Testis (tissue), 5 donors: ENCODE measurements at places on chromosomes 6 and 20. TPM values are rescaled to one million over a fixed set of nuclear protein-coding genes. Genes with fewer than 3 reads are reported as not detected.

GRCh38 chr20:48350313-48350988, 477.3 kb downstream of the PREX1 start:
- DNase-seq = peak; percentile 65

DNA sequence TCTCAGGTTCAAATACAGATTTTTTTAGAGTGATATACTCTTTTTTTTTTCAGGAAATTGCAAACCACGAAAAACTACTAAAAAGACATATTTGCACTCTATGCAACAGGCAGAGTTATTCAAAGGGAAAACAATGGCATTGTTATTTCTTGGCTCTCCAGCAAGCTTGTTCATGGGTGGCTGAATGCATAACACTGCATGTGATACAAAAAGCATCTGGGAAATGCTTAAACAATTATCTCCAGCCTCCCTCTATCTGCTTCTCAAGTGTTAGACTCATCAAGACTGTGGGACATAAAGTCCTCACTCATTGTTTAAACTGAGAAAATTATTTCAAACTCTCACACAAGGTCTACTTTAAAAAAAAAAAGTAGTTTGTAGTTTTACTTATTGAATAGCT, 7.3 kb upstream of the COL12A1 start:
- DNase-seq = no peak

GRCh38 chr6:29294499-29294914, 7.0 kb upstream of the OR14J1 start:
- DNase-seq = no peak

DNA sequence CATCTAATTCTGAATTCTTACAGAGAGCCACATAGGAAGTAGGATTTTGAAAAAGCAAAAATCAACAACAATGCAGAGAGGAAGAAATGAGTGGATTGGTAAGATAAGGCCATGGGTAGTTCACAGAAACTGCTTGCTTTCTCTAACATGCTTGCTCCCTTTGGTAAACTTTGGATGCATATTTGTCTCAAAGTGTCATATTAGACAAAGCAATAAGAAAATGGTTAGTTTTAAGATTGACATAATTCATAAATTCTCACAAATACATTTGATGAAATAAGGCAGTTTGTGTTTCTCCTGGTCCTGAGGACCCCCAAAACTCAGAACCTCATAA, 31.7 kb downstream of the UTRN start:
- DNase-seq = no peak

- no peak for DNase-seq
Measured at GRCh38 chr20:40008177-40008576, 680.9 kb downstream of the MAFB start.

GRCh38 chr20:43477619-43478018, 19.9 kb downstream of the SRSF6 start:
- DNase-seq = no peak

- DNase-seq = no peak
Measured at GRCh38 chr6:3663081-3663480, 88.4 kb downstream of the PXDC1 start.

- DNase-seq = no peak
Measured at GRCh38 chr6:33430334-33430733, 10.5 kb downstream of the SYNGAP1 start.

GRCh38 chr20:37651932-37652331, 41.9 kb upstream of the CTNNBL1 start:
- peak; percentile 46 for DNase-seq

DNA sequence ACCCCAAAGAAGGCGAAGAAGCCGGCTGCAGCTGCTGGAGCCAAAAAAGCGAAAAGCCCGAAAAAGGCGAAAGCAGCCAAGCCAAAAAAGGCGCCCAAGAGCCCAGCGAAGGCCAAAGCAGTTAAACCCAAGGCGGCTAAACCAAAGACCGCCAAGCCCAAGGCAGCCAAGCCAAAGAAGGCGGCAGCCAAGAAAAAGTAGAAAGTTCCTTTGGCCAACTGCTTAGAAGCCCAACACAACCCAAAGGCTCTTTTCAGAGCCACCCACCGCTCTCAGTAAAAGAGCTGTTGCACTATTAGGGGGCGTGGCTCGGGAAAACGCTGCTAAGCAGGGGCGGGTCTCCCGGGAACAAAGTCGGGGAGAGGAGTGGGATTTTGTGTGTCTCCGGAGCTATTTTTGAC, 69.6 kb downstream of the HFE start:
- DNase-seq = peak; percentile 71

DNA sequence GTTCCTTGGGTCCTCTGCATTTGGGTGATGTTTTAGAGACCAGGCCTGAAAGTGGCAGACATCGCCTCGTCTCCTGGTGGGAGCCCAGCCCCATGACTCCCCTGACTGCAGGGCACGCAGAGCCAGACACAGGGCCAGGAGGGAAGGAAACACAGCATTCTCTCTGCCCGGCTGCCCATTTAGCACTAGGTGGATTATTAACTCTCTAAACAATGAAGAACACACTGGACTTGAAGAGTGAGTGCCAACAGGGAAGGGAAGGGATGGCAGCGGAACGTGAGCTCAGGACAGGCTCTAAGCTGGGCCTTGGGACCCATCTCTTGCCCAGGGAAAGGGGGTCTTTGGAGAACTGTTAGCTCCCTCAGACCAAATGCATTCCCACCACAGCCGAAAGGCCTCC, 80.4 kb downstream of the TBXT start:
- DNase-seq = no peak

- no peak for DNase-seq
Measured at GRCh38 chr20:32354592-32355416, 3.3 kb upstream of the ASXL1 start.

- DNase-seq = no peak
Measured at GRCh38 chr6:71621918-71622519, 264.3 kb upstream of the RIMS1 start.

DNA sequence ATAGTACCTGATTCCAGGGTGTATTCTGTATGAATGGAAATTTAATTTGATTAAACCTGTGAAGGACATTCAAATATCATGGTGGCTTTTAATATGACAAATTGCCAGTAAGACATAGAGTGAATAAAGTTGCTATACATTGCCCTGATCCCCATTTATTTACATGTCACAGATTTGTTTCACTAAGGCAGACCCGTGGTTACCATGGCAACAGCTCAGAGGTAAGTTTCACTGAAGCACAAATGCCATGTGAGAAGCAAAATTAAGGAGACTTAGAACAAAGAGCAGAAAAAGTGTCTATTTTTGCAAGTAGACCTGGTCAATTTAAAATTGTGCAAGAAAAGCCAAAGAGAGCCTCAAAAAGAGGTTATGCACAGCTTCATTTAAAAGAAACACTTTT, 63.7 kb downstream of the PXDC1 start:
- DNase-seq = no peak

GRCh38 chr20:32406701-32407100, 48.6 kb downstream of the ASXL1 start:
- no peak for DNase-seq

GRCh38 chr6:84764332-84765049, at the start of gene TBX18:
Gene TBX18, minus strand, starts transcription at chr6:84764598. Its CDS starts 417 bp downstream, at chr6:84764181.
- DNase-seq = peak; percentile 95

- DNase-seq = no peak
Measured at GRCh38 chr20:52404671-52405070, 213.1 kb upstream of the ZFP64 start.

- peak; percentile 96 for DNase-seq
Measured at GRCh38 chr20:15699431-15700146, 873.7 kb downstream of the KIF16B start.

DNA sequence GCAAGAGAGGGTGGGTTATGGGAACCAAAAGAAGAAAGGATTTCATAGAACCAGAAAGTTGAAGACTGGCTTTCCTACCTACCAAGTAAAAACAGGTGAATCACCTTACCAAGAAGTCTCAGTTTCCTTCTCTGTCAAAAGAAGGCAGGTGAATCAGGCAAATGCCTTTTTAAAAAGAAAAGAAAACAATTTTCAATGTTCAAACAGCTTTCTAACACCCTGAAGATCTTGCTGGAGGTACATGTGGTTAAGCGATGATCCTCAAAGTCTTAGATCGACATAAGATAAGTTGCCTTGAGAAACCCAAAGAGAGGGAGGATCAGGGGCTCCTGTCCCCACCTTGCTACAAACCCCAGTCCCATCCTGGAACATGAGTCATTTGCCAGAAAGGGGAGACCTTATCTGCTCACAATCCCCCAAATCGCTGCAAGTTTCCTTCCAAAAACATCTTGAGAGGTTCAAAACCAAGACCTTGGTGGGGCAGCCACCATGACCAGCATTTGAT, 71.6 kb downstream of the NFATC2 start:
- no peak for DNase-seq

- DNase-seq = peak; percentile 69
Measured at GRCh38 chr6:83708970-83709747, at the start of gene SNAP91. Gene SNAP91, minus strand, starts transcription at chr6:83709101. Its CDS starts 1,174 bp downstream, at chr6:83707927.

- DNase-seq = peak; percentile 27
Measured at GRCh38 chr6:75283907-75284631, 523 bp downstream of the TMEM30A start.

DNA sequence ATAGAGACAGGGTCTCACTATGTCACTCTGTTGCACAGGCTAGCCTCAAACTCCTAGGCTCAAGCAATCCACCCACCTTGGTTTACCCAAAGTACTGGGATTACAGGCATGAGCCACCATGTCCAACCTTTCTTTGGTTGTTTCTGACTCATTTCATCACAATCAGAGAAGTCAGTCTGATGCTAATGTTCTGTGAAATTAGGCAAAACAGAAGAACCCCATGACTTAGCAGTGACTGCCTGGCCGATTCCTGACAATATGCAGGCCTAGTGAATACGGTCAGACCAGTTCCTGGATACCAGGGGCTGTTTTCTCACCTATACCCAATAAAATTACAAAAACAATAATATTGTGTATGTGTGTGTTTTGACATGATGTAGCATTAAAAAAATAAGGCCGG, 58.8 kb upstream of the BTN3A2 start:
- no peak for DNase-seq

GRCh38 chr20:8244637-8245036, 112.6 kb downstream of the PLCB1 start:
- DNase-seq = peak; percentile 37

- no peak for DNase-seq
Measured at GRCh38 chr6:148164645-148165044, 178.0 kb upstream of the SASH1 start.

DNA sequence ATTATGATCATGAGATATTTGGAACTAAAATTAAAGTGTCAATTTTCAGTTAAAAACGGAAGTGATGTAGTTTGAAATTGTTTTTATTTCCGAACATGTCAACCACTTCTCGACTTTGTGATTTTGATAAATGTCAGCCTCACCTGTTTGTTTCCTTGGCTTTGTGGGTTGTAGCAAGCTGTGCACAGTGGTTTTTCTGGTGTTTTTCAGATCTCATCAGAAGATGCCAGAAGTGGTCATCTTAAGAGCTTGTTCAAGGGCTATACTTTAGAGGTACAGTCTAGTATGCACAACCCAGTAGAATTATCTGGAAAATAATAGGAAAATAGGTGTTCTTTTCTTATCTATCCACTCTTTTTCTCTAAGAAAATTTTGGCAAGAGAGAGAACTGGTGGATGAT, 134.0 kb downstream of the GRIK2 start:
- DNase-seq = no peak

GRCh38 chr6:54419885-54420284, 111.6 kb downstream of the TINAG start:
- DNase-seq = no peak

DNA sequence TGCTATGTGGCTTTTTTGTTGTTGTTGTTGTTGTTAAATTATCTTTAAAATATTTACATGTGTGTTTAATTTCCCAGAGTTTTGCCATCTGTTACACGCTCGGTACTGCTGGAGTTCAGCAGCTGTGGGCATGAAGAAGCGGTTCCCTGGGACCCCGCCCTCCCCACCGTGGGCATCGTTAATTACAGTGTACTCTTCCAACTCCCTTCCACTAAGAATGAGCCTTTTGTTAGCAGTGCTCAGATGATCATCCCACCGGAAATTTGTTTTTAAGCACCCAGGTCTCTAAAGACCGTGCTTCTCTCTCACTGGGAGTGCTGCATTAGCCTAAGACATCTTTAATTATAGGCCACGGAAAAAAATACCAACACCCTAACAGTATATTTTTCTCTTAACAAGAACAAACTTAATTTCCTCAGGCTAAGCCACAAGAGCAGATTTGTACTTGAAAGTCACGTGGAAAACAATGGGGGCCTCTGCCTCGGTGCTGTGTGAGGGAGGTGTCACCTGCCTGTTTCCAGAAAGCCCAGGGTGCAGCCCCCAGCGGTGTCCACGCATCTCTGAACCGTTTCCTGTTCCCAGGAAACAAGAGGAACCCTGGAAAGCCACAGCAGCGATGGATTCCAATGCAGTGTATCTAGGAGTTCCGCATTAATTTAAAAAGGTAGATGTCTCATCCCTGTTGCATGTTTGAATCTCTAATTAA, 113.3 kb upstream of the FRMD1 start:
- DNase-seq = no peak

SALL4 gene
- 27.8 TPM for total RNA-seq

PNLDC1 gene
- 19.9 TPM for total RNA-seq

C20orf202 gene
- 1.7 TPM for total RNA-seq

KCNQ2 gene
- total RNA-seq = 49.2 TPM

CYP39A1 gene
- 13.5 TPM for total RNA-seq

TRIM10 gene
- not detected for total RNA-seq

HNF4A gene
- 1.2 TPM for total RNA-seq

CCM2L gene
- total RNA-seq = 3.0 TPM

SPEF1 gene
- total RNA-seq = 9.8 TPM

DEFB118 gene
- not detected for total RNA-seq

SAPCD1 gene
- 10.4 TPM for total RNA-seq
